ENCODE measurements at places on chromosomes 16 and 17. TPM values are rescaled to one million over a fixed set of nuclear protein-coding genes. Genes with fewer than 3 reads are reported as not detected.
A peak's percentile ranks its signal among the peaks of the same experiment; 100 is the strongest.

GRCh38 chr17:2485543-2485942 lies 26.1 kb downstream of the METTL16 start:
- no peak for DNase-seq

GRCh38 chr16:85420501-85421337 lies 192.4 kb upstream of the GSE1 start:
- peak; percentile 94 for DNase-seq

GRCh38 chr16:658679-659571 lies 9.0 kb upstream of the RHOT2 start:
- no peak for DNase-seq

- DNase-seq: no peak
Observed at GRCh38 chr16:11296706-11297491, 15.8 kb upstream of the PRM1 start.

GRCh38 chr16:81625544-81626153 lies 153.4 kb upstream of the PLCG2 start:
- DNase-seq: no peak

- no peak for DNase-seq
Observed at GRCh38 chr17:72850410-72851118, 241.9 kb downstream of the SLC39A11 start.

The SLC6A2 gene
- not detected for total RNA-seq
